ENCODE measurements at places on chromosomes 5 and 9.
A peak's percentile ranks its signal among the peaks of the same experiment; 100 is the strongest.

DNA sequence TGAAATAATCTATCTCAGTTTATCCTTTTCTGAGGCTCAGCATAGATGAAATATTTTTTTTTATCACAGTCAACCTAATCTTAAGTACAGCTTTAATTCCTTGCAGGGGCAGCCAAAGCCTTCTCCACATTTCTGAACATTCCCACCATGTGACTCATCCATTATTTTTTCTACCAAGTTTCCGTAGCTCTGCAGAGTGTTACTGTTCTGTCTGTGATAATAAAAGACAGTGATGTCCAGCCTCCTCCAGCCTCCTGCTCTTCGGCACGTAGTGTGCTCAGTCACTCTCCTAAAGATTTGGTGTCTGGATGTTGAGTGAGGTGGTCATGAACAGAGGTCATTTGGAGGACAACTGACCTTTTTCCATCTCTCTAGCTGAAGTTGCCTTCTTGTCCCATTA is 338.1 kb upstream of the ADAMTS16 start:
- no peak for DNase-seq

- DNase-seq: no peak
Measured at GRCh38 chr5:121967187-121967586, 5.4 kb downstream of the SRFBP1 start.

GRCh38 chr9:130239741-130240241 is 25.8 kb upstream of the HMCN2 start:
- no peak for DNase-seq

GRCh38 chr9:38368731-38369130 is 23.8 kb upstream of the ALDH1B1 start:
- no peak for DNase-seq

- DNase-seq: no peak
Measured at GRCh38 chr5:56307714-56308333, 74.7 kb upstream of the ANKRD55 start.

DNA sequence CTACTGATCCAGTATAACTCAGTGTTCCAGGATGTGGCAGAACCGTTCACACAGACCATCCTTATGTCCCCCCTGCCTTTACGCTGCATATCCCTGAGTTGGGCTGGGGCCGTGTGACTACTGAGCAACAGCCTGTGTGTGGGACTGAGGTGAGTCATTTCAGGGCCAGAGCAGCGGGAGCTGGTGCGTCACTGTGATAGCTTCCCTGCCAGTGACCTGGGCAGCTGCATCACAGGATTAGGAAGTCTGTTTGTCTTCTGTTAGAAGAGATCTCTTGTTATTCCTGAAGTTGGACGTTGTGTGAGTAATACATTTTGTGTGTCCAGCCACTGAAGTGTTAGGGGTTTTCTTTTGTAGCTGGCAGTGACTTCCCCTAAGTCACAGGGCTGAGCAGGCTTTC is 35.6 kb downstream of the TPPP start:
- peak; percentile 77 for DNase-seq

DNA sequence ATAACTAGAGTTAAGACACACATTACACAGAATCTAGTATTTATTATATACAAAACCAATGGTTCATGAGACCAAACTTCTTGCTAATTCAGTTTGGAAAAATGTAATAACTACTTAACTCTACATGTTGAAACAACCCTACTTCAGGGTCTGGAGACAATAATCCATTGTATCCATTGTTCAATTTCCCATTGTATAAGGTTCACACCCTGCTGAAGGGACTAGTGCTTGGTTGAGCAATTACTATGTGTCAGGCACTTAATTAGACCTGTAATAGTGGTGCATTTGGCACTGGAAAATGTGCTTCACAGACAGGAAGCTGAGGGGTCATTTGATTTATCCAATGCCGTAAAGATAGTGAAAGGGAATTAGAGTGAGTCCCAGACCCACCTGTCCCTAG is 114.3 kb upstream of the PAPPA start:
- DNase-seq: no peak

- DNase-seq: no peak
Measured at GRCh38 chr9:135034106-135034505, 53.4 kb upstream of the OLFM1 start.

- DNase-seq: no peak
Measured at GRCh38 chr5:61906820-61907219, 399.2 kb upstream of the KIF2A start.

DNA sequence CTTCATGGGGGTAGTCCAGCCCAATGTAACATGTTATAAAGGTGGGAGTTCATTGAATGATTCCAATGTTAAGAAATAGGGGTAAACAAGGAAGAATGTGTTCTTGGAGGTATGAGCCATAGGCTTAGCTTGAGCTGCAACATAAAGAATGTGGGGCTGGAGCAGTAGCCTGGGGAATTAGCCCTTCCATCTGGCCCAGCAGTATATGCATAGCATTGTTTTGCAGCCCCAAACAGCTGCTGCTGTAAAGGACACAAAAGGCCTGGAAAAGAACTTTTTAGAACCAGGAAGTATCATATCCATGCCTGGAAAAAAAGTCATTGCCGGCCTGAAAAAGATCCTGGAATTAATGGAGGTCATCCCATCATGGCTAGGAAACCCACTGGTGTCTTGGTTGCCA is 55.8 kb upstream of the SMARCA2 start:
- no peak for DNase-seq

DNA sequence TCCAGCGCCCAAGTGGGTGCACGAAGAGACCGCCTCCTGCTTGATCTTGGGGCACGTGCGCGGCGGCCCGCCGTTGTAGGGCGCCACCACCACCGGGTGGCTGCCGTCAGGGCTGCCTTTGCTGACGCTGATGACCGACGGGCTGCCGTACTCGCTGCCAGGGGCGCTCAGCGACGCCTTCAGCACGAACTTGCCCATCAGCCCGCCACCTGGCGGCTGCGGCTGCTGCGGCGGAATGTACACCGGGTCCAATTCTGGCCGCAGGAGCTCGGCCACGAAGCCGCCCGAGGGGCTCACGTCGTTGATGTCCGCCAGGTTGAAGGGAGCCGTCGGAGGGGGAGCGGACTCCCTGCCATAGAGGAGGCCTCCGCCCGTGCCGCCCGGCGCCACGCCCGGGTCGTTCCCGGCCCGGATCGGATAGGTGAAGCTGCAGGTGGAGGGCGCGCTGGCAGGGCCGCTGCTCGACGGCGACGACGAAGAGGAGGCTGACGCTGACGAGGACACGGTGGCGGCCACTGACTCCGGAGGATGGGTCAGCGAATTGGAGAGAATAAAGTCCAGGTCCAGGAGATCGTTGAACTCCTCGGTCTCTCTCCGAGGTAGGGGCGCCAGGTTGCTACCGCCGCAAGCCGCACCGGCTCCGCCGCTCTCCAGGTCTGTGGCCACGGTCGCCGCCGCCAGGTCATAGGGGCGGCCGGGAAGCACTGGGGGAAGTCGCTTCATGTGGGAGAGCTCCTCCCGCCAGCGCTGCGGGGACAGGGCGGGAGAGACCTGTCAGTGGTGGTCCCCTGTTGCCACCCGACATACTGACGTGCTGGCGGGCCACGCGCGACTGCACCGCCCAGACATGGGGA is 1.8 kb downstream of the KLF4 start:
- no peak for DNase-seq

DNA sequence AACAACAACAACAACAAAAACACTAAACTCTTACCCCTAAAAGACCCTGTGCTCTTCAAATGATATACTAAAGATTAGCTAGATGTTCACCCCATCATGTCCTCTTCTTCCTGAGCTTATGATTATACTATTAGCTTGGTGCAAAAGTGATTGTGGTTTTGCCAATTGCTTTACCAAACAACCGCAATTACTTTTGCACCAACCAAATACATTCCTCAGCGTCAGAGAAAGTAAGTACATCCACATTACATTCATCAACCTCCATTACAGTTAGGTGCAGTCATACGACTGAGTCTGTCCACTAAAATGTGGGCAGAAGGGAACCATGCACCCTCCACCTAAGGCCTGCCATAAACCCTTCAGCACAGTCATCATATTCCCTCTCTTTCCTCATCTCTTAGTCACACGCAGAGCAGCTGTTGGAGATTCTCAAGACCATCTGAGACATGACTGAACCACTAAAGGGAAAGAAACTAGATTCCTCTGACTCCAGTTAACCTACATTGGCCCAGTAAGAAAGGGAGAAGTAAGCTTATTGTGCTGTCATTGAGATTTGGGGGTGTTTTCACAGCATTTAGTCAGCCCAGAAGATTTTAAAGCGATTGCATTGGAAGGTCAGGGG is 181.6 kb upstream of the TLE4 start:
- no peak for DNase-seq

- no peak for DNase-seq
Measured at GRCh38 chr5:5294429-5294828, 128.0 kb upstream of the ICE1 start.

DNA sequence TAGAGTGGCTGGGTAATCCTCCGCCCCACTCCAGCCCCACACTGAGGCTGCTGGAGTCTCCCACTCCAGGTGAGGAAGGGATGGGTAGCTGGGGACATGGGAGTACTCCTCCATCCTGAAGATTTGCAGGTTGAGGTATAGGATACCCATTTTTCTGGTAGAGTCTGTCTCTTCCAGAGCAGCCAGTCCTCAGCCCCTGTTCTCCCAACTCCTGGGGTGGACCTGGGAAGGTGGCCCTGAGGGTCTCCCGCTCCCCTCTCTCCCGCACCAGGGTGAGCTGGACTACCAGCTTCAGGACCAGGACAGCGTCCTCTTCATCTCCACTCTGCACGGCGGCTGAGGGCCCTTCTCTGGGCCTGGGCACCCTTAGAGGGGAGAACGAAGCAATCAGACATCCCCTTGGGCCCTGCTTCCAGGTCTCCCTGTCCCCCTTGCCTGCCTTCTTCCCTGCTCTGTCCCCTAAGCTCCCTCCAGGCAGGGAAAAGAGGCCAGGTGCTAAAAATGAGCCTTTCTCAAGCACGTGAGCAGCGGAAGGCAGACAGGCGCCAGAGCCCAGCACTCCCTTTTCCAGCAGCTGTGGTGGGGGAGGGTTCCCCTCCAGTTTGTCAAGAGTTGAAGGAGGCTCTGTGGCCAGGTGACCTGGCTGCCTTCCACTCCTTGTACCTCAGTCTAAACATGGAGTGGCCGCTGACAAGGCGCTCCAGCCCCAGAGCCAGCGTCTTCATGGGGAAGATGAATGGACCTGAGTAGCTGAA is 18.4 kb downstream of the URM1 start:
- DNase-seq: no peak

DNA sequence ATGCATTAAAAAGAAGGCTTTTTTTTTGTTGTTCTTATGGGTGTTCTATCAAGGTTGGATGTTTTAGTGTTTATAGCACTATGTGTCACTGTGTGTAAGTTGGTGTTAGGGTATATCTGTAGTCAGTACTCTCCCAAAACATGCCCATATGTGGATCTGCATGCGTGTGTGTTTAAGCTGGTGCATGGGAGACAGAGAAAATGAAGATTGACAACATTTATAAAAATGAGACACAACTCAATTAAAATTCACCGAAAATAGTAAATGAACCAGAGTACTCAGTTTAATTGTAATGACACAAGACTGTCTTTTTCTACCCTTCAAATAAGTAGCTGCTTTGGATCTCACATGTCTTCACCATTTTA is 323.4 kb downstream of the TMEM161B start:
- DNase-seq: no peak

DNA sequence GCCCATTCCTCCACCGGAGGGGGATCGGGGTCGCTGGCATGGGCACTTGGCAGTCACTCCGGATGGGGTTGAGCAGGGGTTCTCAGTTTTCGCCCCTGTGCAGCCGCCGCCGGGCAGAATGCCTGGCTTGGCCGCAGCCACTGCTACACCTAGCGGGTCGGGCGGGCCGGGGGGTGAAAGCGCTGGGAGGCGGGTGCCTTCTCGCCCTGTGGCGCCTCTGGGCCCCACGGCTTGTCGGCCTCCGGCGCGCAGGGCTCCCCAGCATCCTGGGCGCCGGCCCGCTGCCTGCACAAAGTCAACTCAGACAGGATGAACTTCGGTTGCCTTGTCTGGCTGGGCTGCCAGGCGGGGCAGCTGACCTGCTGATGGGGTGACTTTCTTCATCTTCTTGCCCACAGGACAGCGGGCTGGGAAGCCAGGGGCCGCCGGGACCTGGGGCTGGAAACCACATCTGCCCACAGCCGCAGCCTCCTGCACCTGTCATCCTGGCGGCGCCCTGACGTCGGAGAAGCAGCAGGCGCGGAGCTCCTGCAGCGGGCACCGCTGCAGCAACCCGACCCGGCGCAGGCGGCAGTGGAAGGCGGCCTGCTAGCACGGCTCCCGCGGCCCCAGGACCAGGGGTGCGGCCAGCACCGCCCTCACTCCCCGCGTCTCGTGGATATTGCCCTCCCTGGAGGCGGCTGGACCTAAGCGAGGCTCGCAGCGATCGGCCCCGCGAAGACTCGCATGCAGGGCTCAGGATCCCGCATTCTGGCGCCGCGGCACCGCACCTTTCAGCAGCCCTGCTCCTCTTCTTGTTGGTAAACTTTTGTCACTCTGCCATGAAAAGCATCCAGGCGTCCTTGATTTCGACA is 1.3 kb upstream of the ANKRD18A start:
- DNase-seq: no peak

DNA sequence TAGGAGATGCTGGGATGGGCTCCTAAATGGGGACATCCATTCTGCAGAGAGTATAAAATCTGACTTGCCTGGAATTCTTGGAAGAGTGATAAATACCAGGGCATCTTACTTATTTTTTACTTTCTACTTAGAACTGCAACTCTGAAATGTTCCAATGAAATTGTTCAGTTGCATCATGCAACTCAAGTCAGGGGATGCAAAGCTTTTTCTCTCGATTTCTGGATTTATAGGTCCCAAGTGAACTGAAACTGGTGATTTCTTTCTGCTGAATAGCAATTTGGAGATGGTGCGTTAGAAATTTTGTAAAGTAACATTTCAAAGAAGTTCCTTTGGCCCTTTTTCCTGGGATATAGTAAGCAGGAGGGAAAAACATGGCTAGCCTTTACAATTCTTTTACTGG is 238.4 kb upstream of the CD180 start:
- DNase-seq: no peak

GRCh38 chr5:518721-519120 is 5.5 kb downstream of the SLC9A3 start:
- no peak for DNase-seq

DNA sequence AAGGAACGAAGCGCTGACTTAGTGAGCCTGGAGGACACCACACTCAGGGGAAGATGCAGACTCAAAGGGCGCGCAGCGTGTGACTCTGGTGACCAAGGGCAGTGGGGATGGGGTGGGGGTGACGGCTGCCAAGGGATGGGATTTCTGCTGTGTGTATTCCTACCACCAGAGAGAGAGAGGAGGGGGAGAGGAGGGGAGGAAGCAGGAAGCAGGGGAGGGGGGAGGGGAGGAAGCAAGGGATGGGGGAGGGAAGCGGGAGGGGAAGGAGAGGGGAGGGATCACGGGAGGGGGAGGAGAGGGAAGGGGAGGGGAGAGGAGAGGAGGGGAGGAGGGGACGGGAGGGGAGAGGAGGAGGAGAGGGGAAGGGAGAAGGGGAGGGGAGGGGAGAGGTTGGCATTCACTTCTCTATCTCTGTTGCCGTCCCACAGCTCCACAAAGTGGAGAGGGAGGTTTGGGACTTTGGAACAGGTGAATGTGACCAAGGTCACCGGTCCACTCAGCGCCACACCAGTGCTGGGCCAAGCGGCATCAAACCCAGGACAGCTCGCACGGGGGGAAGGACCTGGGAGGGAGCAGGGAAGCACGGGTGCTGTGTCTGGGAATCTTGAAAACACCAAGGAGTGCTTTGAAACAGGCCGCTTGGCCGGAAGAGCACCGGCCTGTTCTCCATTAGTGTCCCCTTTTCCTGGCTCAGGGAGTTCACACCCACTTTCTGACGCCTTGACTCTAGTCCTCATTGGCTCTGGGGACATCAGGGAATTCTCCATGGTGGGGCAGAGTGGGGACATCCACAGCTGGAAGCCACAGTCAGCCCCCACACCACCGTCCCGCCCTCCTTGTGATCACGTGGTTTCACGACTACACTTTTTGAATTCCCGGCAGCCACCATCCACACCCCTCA is 77.4 kb downstream of the VAV2 start:
- no peak for DNase-seq
